ENCODE measurements at places on chromosomes 6 and 20. TPM values are rescaled to one million over a fixed set of nuclear protein-coding genes. Genes with fewer than 3 reads are reported as not detected.

Gene TMEM74B
- total RNA-seq: 18.4 TPM

DNA sequence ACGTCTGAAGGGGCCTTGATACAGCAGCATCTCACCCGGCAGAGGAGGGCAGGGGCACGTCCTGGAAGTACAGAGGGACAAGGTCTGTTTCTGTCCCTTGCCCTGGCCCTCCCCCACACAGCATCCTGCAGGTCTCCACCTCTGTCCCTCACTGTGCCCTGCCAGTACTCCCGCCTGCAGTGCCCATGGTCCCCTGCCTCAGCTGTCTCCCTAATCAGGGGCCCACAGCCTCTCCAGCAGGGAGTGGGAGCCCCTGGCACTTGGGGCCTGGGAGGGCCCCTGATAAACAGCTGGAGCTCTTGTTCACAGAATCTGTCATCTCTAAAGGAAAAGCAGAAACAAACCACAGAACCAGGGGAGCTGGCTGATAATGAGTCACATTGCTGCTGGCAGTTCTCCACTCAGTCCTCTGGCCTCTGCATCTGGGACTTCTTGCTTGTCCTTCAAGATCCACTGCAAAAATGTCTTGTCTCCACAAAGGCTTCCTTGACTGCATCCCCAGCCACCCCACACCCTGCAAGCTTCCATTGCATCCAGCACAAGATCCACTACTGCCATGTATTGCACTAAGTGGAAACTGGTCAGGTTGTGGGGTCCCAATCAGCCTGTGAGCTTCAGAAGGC lies 33.2 kb upstream of the TAF8 start:
- no peak overlapping the region for H3K27ac ChIP-seq
- H3K27me3 ChIP-seq: no peaks in the 10 kb centered on the region
- peak; percentile 69 for DNase-seq

DNA sequence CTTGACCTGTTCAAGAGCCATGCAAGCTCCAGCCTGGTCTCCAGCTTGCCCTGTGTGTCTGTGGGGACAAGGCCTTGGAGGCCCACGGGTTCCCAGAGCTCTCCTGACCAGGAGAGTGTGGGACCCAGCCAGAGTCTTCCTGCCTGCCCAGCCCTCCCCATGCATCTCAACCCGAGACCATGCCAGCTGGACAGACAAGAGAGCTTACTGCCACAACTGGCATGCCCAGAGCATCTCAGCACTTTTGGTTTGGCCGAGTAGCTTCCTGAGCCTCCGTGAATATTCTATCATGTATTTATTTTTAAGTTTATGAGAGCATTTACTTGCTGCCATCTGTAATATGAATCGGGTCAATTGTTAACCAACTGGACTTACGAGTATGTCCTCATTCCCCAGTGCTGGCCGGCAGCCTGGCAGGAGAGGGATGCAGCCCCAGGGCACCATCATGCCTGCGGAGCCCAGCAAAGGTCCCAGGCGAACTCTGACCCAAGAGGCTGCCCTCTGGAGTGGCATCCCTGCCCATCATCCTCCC lies 14.9 kb downstream of the IP6K3 start:
- H3K36me3 ChIP-seq: no peaks in the 10 kb centered on the region
- no peaks in the 10 kb centered on the region for H3K27me3 ChIP-seq
- peaks cover 17% of the 10 kb centered on the region for H3K4me1 ChIP-seq
- DNase-seq: peak; percentile 42
- no peak overlapping the region for H3K4me3 ChIP-seq

GRCh38 chr6:53840027-53840426 lies 45.2 kb downstream of the LRRC1 start:
- no peaks in the 10 kb centered on the region for H3K4me1 ChIP-seq
- no peak overlapping the region for H3K4me3 ChIP-seq
- peaks cover 6% of the 10 kb centered on the region for H3K36me3 ChIP-seq
- no peak for DNase-seq
- no peak overlapping the region for H3K27ac ChIP-seq
- H3K27me3 ChIP-seq: no peaks in the 10 kb centered on the region

GRCh38 chr6:118288355-118289124 lies 259.6 kb upstream of the PLN start:
- H3K4me3 ChIP-seq: no peak overlapping the region
- no peaks in the 10 kb centered on the region for H3K36me3 ChIP-seq
- peak; percentile 16 for DNase-seq

- no peak for DNase-seq
- no peak overlapping the region for H3K27ac ChIP-seq
- no peaks in the 10 kb centered on the region for H3K36me3 ChIP-seq
- H3K4me1 ChIP-seq: no peaks in the 10 kb centered on the region
Observed at GRCh38 chr6:93567164-93567563, 147.8 kb upstream of the EPHA7 start.

- H3K36me3 ChIP-seq: no peaks in the 10 kb centered on the region
- H3K27me3 ChIP-seq: no peaks in the 10 kb centered on the region
- peak; percentile 98 for DNase-seq
- peaks cover 70% of the 10 kb centered on the region for H3K4me1 ChIP-seq
Observed at GRCh38 chr6:16766043-16766536, 4.8 kb upstream of the ATXN1 start.

DNA sequence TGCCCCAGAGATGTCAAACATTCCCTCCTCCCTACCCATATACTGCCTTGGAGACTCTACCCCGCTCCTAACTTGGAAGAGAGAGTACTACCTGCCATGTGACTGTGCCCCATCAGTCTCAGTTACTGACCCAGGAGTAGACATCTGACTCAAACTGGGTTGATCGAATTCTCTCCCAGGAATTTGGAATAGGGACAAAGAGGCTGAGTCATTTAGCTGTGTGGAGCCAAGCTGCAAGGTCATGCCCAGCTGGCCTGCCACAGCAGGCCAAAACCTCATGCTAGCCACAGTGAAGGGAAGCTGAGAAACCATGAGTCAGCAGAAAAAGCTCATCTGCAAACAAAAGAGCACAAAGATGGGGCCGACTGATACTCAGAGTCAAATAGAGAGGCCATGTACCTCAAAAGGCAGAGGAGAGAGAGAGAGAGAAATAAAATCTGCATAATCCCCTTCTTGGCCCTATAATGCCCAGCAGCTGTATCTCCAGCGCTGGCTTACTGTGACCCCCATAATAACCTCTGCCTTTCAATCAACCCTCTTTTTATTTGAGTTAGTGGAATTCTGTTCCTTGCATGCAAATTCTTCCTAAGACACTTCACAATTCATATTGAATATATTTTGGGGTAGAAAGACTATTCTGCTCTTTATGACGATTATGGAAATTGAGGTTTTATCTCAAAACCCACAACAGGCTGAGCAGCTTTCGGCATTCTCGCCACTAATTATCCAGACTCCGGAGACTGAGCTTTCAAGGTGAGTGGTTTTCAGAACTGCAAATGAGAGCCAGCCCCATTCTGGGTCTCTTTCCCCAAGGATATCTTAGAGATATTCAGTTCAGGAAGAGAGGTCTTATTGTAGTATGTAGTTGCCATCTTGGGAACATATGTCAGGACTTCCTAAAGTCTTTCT lies 21.4 kb upstream of the AKIRIN2 start:
- no peaks in the 10 kb centered on the region for H3K36me3 ChIP-seq
- H3K27me3 ChIP-seq: no peaks in the 10 kb centered on the region
- peak; percentile 97 for DNase-seq

GRCh38 chr6:46056906-46057529 lies 41.4 kb upstream of the CLIC5 start:
- H3K27me3 ChIP-seq: peaks cover 67% of the 10 kb centered on the region
- no peaks in the 10 kb centered on the region for H3K36me3 ChIP-seq
- no peak overlapping the region for H3K27ac ChIP-seq
- H3K4me1 ChIP-seq: 0 out of 2 replicates have a peak, but pooled peaks cover 4% of the 10 kb centered on the region
- no peak overlapping the region for H3K4me3 ChIP-seq
